ENCODE measurements at places on chromosomes 5 and 9.
A peak's percentile ranks its signal among the peaks of the same experiment; 100 is the strongest.

GRCh38 chr9:105497704-105498103 lies 49.9 kb downstream of the FSD1L start:
- no peak for DNase-seq

GRCh38 chr5:158965334-158965733 lies 134.4 kb downstream of the EBF1 start:
- no peak for DNase-seq

- DNase-seq = no peak
These were observed 48.9 kb downstream of the IL31RA start for GRCh38 chr5:55900068-55900467.

- DNase-seq = peak; percentile 81
These were observed 2.8 kb upstream of the PFN3 start for GRCh38 chr5:177403102-177403791.

GRCh38 chr5:93926831-93927620 lies 185.6 kb upstream of the POU5F2 start:
- no peak for DNase-seq

DNA sequence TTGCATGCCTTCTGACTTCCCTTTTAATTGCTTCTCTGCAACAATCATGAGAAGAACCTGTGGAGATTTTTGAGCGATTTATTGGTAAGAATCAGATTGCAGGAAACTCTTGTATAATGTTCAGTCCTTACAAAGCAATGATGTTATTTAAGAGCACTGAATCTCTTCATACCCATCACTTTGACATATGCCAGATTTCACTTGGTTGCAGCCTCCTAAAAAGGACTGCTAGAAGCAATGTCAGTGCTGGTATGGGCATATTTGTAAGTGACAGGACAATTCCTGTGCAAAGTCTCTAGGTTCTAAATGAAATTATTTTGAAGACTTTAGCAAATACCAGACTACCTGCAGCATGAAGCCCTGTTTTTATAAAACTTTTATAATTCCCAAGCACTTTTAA lies 2272.7 kb upstream of the WWC1 start:
- DNase-seq = no peak

DNA sequence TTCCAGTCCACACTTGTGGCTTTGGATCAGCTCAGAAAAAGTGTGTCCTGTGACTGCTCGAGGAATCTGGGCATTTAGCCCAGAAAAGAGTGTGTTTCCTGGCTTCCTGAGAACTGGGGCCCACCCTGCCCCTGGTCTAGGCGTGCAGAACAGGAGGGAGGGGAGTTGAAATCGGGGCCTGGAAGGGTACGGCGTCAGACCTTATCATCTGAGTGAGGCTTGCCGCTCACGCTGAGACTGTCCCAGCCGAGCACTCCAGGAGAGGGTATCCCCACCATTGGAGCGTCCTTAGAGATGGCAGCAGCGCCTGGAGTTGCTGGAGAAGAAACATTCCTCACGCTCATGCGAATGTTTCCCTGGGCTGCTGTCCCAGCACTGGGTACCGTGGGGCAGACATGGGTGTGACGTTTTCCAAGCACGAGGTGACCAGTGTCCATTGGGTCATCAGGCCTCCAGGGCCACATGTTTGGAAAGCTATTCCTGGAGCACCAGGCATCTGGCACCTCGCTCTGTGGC lies 22.5 kb downstream of the NEK6 start:
- no peak for DNase-seq

DNA sequence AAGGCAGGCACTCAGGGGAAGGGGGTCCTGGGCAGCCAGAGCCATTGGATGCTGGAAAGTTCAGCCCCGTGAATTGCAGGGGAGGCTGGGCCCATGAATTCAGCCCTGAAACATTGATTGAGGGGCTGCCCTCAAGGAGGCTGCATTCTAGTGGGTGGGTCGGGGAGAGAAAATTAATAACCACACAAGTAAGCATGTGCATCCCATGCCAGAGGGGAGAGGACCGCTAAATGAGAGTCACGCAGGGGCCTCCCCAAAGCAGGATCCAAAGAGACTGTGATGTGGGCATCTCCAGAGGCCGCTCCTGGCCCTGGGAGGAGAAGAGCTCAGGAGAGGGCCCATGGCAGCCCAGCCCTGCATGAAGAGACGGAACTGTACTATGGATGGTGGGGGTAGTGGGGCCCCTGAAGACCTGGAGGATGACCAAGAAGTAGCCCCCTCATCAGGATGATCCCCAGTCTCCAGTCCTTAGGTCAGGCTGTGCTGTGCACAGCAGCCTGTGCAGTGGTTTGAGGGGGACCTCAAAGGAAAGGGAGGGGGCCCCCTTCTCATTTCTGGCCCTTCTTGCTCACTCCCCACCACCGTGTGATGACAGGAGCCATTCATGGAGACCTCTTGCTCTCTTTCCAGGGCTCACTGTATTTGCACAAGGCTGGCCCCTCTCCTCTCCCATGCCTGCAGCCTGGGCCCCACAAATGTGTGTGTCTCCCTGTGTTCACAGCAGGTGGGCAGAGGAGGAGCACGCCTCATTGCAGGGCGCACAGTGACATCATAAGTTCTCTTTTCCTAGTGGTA lies 233.6 kb upstream of the IRX1 start:
- DNase-seq = peak; percentile 30

DNA sequence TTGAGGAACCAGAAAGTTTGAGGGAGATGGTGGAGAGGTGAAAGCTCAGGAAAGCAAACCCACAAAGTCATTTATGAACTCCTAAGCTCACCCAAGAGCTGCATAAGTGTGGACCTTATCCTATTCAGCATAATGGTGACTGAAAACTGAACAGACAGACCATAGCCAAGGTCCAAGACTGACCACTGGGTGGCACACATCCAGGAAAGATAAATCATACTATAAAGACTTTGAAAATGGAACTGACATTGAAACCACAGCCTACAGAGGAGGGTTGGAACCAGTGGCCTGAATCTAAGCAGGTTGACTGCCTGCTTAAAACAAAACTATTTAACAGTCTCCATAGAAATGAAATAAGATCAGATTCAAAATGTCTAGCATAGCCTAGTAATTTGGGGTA lies 121.0 kb upstream of the RGS7BP start:
- DNase-seq = no peak

GRCh38 chr5:63240063-63240755 lies 661.6 kb downstream of the LRRC70 start:
- no peak for DNase-seq

GRCh38 chr5:156147261-156147943 lies 179.6 kb upstream of the SGCD start:
- DNase-seq = no peak

DNA sequence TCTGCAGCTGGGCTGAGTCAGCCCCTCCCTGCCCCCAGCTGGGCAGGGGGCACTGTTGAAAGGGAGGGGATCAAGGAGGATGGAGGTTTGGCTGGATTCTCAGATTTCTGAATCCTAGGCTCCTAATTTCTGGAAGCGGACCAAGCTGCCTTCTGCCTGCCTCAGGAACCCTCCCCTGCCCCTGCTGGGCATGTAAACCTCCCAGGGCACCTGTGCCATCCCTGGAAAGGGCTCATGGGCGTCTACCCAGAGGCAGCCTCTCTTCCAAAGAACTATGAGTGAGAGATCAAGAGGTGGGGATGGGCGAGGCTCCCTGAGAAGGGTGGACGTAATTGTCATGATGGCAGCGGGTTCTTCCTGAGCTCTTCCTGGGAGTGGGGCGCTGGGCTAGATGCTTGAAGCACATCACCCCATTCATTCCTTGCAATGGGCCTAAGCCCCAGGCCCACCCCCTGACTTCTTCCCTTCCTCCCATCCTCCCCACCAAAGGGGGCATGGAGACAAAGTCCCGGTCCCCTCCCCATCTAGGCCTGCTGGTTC lies 21.6 kb downstream of the CSF1R start:
- DNase-seq = peak; percentile 56

GRCh38 chr5:5532306-5533076 lies 110.0 kb downstream of the ICE1 start:
- no peak for DNase-seq
